ENCODE measurements at places on chromosomes 2 and 18.

GRCh38 chr18:3726238-3726951 lies 276.4 kb downstream of the TGIF1 start:
- DNase-seq, result no peak

GRCh38 chr2:55010915-55011314 lies 39.3 kb downstream of the RTN4 start:
- DNase-seq, result no peak

DNA sequence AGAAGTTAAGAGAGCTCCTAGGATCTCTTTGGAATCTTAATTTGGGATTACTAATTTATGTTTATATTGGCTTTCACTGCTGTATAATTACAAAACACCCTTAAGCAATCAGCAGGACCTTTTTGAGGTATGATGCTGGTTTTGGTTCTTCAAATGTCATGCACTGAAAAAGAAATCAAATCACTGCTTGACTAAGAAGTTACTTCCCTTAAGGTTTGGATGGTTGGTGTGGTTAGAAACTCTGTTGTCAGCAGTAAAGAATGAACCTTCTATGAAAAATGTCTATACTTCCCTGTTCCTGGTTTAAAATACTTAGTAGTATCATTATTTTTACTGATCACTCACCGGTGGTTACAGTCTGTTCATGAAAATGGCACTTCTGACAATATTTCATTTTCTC lies 5.5 kb downstream of the COLEC12 start:
- no peak for DNase-seq

- no peak for DNase-seq
These were observed 2.5 kb downstream of the CD8A start for GRCh38 chr2:86788165-86788564.

- no peak for DNase-seq
These were observed 25.9 kb downstream of the COL5A2 start for GRCh38 chr2:189153619-189154018.

- no peak for DNase-seq
These were observed 411.1 kb downstream of the FIGN start for GRCh38 chr2:163324677-163325076.

Data from GDM1 (cell line).